Activated T-cell treated with anti-CD3 and anti-CD28 coated beads, Interleukin-2, amount 50 U/mL, for 1 hour (primary cell): ENCODE measurements at places on chromosomes 7 and 10.

DNA sequence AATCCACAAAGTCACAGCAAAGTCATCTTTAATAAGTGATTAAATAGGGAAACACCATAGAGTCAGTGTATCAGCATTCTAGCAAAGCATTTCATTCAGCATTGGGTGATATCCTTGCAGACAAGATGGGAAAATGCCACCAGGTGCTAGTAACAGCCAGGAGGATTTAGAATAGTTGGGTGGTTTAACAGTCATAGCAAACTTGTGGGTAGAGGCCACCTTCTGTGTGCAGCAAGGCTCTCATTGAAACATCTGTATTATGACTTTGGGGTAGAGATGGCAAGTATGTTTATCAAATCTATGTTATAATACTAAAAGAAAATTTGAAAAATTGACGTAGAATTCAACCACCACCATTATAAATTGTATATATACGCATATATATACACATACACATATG, 26.4 kb upstream of the ADO start:
- DNase-seq = no peak

- peak; percentile 46 for DNase-seq
Observed at GRCh38 chr10:80464557-80465450, 10.7 kb downstream of the TSPAN14 start.

DNA sequence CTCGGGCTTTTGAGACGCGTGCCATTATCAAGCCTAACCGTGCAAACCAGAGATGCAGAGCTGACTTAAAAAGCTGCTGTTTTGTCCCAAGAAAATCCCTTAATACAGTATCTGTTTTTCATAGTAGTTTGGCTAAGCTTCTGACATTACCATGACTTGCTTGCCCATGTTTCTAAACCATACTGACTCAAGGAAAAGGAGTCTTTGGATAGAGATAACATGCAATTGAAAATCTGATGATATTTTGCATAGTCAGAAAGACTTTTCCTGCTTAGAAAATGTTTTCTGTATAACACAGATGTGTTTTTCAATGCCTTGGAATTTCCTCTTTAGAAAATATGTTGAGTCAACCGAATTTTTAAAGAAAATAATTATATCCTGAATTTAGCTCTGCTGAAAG, 21.5 kb upstream of the AKR1E2 start:
- DNase-seq = no peak

DNA sequence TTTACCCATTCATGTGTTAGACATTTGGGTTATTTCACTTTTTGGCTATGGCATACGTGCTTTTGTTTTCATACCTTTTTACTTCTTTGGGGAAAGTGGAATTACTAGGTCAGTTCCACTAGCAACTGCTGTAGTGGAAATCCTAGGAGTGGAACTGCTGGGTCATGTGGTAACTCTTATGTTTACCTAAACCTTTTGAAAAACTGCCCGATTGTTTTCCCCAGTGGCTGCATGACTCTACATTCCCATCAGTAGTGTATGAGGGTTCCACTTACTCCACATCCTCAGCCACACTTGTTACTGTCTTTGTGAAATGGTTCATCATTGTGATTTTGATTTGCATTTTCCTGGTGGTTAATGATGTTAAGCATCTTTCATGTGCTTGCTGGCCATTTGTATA, 82.3 kb downstream of the TAX1BP1 start:
- DNase-seq = no peak

DNA sequence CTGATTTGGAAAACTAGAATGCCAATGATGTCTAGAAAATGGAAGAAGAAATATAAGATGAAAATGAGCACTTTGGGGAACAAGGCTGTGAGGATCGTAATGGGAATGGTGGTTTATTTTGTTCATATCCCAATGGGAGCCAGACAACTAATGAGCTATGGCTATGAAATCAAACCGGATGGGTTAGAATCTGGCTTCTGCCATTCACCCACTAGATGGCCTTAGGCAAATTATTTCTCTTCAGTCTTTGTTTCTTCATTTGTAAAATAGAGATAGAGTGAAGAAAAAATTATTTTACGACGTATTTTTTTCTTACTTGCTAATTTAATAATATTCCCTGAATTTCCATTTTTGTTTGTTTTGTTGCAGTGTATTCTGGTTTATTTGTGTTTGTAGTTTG, 572.1 kb upstream of the IGFBP3 start:
- no peak for DNase-seq

- DNase-seq = no peak
Observed at GRCh38 chr10:102930720-102931119, 12.6 kb downstream of the CNNM2 start.

GRCh38 chr7:85688712-85689111, 501.9 kb upstream of the SEMA3D start:
- no peak for DNase-seq

DNA sequence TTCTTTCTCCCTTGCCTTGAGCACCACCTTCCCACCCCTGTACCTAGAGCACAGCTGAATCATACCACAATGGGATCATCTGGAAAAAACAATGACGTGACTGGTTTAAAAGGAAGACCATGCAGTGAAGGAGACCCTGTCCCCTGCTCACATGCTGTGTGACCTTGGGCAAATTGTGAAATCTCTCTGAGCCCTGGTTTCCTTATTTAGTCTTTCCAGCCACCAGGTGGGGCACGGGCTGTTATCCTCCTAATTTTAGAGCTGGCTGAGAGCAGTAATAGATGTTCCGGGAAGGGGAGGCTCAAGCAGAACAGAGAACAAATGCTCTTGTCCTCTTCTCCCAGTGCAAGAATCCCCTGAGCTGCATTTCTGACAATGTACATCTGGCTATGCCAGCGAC, 198.3 kb downstream of the RPS24 start:
- DNase-seq = no peak

DNA sequence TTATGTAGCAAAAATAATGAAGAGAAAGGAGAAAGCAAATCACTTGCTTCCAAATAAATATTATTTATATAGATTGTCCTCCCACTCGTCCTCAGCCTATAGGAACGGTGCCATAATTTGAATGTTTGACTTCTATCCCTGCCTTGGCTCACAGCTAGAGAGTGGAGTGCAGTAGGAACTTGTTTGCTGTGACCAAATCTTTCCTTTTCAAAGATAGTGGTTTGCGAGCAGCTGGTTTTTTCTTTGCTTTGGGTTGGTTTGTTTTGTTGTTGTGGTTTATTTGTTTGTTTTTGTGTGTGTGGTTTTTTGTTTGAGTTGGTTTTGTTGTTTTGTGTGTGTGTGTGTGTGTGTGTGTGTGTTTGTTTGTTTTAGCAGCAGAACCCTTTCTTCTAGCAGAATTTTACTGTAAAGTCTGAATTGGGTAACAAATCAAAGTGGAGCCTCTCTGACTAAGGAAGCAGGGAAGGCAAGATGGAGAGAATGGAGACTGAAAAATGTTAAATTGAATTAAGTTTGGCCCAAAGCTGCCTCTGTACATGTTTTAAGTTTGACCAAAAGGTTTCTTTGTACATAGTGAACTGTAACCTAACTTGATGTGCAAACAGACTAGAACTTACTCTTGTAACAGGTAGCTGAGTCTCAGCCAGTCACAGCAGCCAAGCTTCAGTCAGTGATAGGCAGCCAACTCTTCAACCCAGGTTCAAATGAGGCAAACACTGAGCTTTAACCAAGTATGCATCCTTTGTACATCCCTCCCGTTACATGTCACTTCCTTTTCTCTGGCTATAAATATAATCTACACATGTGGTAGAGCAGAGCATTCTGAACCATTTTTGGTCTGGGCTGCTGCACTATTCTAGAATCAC, 149.5 kb upstream of the LRGUK start:
- no peak for DNase-seq

DNA sequence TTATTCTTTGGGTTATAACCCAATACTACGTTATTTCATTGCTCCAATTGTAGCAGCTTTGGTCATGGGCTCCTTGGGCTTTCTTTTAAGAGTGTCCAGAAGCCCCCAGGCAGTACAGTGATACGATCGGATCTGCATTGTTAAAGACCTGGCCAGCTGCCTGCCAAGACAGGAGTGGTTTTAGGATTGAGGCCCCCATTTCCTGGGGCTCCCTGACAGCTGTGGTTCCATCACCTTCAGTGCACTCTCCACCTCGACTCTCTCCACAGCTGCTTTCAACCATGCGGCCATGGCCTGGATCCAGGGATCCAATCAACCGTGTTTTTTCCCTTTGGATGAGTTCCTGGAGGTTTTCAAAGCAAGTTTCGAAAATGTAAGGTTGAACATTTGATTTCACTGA, 123.4 kb upstream of the BTBD16 start:
- no peak for DNase-seq

DNA sequence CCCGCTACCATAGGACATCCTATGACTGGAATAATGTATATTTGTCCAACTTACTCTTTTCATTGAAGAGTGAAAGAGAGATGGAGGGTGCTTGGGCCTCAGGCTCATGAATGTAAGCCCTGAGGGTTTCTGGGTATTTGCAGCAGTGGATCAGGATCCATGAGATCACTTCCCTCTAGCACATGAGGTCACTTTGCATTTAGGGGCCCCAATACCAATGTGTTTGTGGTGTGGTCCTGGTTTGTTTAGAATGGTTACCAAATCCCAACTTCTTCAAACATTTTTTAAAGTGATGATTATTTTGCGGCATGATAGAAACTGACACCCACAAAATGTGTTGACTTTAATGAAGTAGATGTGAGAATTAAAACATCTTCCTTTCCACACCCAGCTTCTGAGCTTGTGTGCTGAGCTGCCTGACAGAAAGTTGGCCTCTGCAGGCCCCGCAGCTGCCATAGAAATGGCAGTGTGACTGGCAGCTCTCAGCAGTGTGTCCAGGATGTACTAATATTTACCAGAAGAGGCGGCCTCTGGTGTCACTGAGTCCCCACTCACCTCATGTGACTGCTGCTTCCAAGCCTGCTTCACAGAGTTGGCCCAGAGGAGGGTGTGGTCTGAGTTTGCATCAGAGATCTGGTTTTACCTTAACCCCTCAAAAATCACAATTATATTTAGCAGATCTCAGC, 447.6 kb upstream of the NPVF start:
- DNase-seq = no peak

DNA sequence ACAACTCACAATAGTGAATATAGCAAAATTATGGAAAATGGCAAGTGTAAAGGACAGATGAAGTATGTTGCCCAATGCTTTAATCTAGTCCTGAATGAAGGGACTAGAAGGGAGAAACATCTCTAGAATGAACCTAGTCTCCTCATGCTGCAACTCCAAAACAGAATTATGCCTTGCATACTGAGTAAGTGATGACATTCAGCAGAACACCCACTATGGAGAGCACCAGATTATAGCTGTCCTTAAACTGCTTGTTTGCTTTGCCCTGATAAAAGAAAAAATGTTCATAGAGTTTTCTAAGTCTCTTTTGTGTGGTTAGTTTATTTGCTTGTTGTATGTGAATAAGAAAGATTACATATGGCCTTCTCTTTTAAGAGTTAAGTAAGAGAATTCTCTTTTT, 7.8 kb upstream of the HGF start:
- no peak for DNase-seq

DNA sequence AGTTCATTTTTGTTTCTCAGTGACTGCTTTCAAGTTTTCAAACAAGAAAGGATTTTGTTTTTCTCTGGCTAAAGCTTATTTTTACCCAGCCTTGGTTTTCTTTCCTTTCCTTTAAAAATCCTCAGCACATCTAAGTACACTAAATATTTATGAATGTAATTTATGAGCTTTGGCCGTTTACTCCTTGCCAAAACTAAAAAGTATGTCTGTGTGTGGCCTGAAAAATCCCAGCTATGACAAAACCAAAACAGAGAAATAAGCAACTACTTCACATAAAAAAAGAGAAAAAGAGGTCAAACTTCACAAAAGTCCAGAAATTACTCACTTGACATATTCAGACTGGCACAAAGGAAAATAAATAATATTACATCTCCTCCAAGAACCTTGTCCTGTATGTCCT, 365.1 kb upstream of the NFE2L3 start:
- no peak for DNase-seq

DNA sequence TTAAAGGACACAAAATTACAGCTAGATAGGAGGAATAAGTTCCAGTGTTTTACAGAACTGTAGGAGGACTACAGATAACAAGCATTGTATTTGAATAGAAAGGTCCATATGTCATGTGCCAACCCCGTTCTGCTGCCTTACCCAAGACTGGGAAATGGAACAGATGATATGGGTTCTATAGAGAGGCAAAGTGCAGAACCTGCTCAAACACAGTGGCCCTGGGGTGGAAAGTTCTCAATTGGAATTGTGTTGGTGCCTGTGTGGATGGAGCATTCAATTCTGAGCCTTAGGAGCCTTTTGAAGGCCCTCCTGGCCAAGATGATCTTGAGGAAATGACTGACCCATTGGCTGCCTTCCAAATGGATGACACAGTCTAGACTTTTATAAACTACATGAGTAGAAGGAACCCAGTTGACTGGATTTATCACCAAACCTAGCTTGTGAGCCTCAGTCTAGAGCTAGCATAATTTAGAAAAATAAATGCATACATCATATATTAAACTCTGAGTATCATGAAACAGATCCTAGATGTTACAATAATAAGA, 4.1 kb upstream of the PRSS1 start:
- DNase-seq = no peak

- peak; percentile 81 for DNase-seq
Observed at GRCh38 chr7:26078437-26079336, 73.3 kb upstream of the NFE2L3 start.
